ENCODE measurements at places on chromosomes 1 and 21. TPM values are rescaled to one million over a fixed set of nuclear protein-coding genes. Genes with fewer than 3 reads are reported as not detected.

Gene RHEX
- not detected for total RNA-seq

Gene EFNA4
- 2.4 TPM for total RNA-seq

Gene NHLH1
- total RNA-seq = not detected

Gene GCSAML
- not detected for total RNA-seq

Gene COL24A1
- 0.25 TPM for total RNA-seq

Gene KRTAP19-5
- total RNA-seq = not detected

Gene CFHR2
- total RNA-seq = not detected

Gene ADAMTS4
- total RNA-seq = 5.9 TPM

Gene TAL1
- total RNA-seq = not detected

DNA sequence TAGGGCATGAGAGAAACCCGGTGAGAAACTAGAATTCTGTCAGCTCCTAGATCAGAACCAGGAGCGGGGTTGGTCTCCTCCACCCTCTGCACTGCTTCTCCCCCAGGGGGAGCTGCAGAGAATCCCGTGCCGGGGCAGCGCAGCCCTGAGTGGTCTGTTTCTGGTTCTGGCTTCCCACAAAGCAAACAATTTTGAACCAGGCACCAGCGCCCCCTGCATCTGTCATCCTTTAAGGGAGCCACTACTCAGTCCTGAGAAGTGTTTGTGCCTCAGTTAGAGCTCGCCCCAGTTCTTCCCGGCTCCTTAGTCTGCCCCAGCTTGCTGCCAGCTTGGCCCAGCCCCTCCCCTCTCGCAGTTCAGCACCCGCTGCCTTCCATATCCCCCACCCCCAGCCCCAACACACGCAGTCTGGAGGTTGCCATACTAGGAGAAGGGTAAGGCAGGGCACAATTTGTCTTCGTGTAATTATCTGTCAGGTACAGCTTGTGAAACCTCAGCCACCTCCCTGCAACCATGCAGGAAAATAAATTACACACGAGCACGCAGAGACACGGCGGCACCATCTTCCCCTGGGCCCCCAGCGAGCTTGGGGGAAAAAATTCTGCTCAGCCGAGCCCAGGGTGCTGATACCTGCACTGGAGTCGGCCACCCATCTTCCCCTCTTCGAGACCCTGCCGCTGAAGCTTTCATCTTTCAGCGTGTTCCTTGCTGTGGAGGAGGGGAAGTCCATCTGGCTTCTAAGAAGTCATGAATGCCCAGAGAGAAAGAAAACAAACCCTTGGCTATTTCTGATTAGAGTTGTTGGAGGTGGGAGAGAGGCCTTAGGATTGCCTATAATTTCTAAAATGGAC lies 62.6 kb upstream of the CD1D start:
- peak; percentile 70 for DNase-seq

- DNase-seq = no peak
These were observed 20.0 kb downstream of the IL6R start for GRCh38 chr1:154425172-154425571.

GRCh38 chr21:43363506-43364260 lies 63.2 kb downstream of the SIK1 start:
- no peak for DNase-seq

- DNase-seq = peak; percentile 86
These were observed 7.4 kb upstream of the MPL start for GRCh38 chr1:43329995-43330751.

- DNase-seq = no peak
These were observed 4.4 kb downstream of the CITED4 start for GRCh38 chr1:40857737-40858136.

DNA sequence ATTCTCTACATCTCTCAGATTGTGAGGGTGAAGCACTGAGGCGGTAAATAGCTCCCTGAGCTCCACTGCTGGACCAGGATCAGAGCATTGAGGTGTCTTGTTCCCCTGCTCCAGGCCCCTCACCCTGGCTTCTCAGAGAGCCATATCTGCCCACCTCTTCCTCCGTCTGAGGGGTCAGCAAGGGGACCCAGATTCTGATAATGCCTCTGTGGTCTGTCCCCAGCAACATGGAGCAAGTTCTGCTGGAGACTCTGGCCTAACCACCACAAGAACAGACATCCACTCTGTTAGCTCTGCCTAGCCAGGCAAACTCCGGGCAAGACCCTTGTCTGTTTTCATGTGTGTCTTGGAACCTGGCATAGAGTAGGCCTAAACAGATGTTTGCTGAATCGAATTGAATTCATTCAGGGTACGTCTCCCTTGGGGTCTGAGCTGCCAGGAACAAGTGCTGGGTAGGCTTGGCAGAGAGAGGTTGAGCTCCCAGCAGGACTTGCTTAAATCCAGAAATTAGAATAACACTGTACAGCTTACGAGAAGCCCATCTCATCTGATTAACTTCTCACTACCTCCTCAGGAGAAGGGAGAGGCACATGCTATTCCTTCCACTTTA lies 2.3 kb downstream of the TRAF5 start:
- DNase-seq = no peak

GRCh38 chr1:182280504-182280900 lies 111.1 kb downstream of the GLUL start:
- DNase-seq = no peak

- DNase-seq = no peak
These were observed 4.2 kb downstream of the RD3 start for GRCh38 chr1:211487672-211488208.

DNA sequence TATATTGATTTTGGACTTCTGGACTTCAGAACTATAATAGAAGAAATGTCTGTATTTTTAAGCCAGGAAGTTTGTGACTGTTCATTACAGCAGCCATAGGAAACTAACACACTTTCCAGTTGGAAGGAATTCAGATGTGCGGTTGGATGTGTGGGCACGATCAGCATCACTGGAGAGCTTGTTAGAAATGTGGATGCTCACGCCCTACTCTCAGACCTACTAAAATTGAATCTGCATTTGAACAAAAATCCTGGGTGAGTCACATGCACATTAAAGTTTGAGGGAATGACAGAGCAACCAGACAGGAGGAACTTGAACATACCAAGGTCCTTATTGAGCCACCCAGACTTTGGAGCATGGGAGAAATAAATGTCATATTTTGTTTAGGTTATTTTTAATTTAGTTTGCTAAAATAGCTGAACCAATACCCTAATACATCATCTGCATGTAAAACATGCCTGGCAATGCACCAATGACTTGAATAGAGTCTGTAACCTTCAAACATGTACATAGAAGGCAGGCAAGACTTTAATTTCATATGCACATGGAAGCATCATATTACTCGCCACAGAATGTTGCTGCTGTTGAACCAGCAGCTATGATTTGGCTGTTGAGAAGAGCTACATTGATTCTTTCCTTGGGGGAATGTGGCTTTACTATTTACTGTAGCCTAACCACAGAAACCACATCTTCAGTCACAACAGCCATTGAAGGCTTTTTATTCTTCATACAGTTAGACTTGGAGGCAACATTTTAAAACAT lies 346.2 kb downstream of the BARHL2 start:
- DNase-seq = no peak

- DNase-seq = no peak
These were observed 111.6 kb downstream of the PLD5 start for GRCh38 chr1:242412921-242413320.

GRCh38 chr1:240107058-240107684 lies 15.5 kb downstream of the FMN2 start:
- DNase-seq = peak; percentile 82

DNA sequence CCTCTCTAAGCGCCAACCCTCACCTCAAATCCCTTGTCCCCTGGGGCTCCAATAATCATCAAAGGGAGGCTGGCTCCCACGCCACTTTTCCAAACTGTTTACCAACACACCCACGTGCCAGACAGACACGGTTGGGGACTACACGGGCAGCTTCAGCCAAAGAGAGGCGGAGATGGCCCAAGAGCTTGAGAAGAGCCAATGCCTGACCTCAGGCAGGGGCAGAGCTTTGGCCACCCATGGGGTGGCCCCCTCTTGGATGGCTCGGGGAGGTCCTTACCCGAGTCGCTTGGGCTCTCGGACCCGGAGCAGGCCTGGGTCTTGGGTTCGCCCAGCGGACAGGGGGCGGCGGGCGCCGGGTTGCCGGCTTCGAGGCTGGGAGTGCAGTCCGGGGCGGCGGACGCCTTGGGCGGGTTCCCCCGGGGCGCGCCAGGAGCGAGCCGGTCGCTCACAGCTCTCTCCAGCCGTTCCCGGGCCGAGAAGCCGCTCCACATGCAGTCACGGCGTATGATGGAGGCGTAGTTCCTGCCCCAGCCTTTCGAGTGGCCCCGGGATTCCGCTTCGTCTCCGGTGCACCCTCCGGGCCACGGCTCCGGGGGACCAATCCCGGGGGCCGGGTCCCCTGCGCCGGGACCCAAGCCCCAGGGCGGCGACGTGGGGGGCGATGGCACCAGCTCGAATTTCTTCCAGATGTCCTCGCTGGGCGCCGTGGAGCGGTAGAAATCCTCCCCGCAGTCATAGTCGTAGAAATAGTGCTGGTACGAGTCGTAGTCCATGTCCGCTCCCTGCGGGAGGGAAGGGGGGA lies 854 bp downstream of the MYCL start:
- DNase-seq = peak; percentile 65

DNA sequence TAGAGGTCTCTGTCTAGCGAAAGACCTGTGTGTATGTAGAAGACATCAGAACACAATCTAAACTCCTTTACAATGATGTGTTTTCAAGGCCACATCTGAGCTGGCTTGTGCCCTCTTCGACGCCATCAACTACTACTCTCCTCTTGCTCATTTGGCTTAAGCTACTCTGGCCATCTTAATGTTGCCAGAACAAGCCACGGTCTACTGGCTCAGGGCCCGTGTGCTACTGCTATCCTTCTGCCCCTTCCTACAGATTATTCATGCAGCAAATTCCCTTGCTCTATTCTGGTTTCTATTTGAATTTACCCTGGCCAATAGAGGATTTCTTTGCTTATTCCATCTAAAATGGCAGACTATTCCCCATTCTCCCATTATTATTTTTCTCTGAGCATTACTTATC lies 121.7 kb downstream of the ZZZ3 start:
- DNase-seq = no peak

DNA sequence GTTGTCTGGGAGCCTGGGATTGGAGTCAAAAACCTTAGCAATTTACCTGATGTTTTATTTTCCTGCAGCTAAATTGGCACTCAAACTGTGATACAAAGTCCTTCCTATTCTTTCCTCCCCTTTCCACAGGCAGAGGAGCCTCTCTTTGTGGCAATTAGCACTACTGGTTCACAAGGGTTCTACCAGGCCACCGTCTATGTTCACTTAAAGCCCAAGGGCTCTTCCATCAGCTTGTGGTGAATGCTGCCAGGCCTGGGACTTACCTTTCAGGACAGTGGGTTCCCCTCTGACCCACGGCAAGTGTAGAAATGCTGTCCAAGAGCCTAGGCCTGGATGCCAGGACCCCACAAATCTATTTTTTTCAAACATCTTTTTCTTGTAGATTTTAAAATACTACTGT lies 251.9 kb upstream of the B3GALT2 start:
- no peak for DNase-seq

GRCh38 chr1:218510153-218510772 lies 165.1 kb downstream of the TGFB2 start:
- DNase-seq = no peak

GRCh38 chr1:151708891-151709290 lies 7.7 kb downstream of the CELF3 start:
- DNase-seq = no peak

- DNase-seq = peak; percentile 64
These were observed 2.9 kb downstream of the IFI6 start for GRCh38 chr1:27668808-27669723.

- DNase-seq = no peak
These were observed 1126.7 kb upstream of the ADGRL2 start for GRCh38 chr1:80673935-80674597.

DNA sequence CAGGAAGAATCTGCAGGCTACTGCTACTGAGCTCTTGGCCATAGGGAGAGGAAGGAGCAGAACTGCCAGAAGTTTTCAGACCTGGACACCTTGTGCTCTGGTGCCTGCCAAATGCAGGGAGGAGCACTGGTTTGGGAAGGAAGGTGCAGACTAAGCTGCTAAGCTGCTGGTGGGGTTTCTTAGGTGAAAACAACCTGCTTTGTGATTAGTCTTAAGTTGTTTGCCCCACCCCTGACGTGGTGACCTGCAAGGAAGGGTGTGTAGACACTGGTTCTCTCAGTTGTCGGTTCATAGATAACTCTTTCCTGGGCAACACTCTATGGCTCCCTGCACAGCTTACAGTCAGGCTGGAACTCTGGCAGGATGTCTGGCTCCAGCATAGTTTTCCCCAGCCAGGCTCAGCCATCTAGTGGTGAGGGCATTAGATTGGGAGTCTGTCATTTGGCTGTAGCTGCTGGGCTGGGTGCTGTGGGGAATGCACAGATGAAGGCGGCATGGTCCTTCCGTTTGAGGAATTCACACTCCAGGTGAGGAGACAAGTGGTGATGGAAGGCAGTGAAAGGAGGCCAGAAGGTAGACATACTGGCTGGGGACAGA lies 10.3 kb upstream of the S100A10 start:
- no peak for DNase-seq

DNA sequence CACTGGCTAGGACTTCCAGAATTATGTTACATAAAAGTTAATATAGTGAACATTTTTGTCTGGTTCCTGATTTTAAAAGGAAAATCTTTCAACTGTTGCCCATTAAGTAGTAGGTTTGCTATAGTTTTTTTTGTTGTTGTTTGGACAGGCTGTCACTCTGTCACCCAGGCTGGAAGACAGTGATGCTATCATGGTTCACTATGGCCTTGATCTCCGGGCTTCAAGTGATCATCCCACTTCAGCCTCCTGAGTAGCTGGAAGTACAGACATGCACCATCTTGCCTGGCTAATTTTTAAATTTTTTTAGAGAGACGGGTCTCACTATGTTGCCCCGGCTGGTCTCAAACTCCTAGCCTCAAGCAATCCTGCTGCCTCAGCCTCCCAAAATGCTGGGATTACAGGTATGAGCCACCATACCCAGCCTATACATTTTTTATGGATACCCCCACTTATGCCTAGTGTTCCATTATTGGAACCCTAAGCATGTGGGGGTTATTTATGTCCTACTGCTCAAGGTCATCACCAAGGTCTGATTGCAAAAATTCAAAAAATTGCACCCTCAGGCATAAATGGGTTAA lies 6.5 kb downstream of the CTXND2 start:
- DNase-seq = no peak

DNA sequence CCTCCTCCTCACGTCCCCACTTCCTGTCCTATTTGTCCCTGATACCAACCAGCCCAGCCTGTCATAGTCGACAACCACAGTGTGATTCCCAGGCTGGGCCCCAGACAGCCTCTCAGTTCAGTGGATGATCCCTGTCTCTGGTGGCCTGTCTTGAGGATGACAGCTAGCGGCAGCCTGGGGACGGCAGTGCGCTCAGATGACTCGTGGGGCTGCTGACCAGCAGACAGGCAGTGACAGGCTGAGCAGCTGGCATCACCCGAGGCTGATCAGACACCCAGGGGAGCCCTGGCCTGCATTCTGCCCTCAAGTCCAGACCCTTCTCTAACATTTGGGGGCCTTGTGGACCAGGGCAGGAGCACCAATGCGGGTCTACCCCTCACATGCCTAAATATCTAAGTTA lies 21.0 kb downstream of the NKAIN1 start:
- no peak for DNase-seq

GRCh38 chr1:109131059-109131458 lies 17.1 kb downstream of the ELAPOR1 start:
- DNase-seq = no peak

- no peak for DNase-seq
These were observed 17.0 kb downstream of the CITED4 start for GRCh38 chr1:40844887-40845878.

- peak; percentile 40 for DNase-seq
These were observed 7.9 kb upstream of the TIAM1 start for GRCh38 chr21:31351960-31352359.
